Activated T-helper 2 cell treated with anti-CD3 and anti-CD28 coated beads, Interferon-gamma antibody, Interleukin-2, Interleukin-4, amounts not matched to agents 10 μg/mL and 5 μg/mL and 100 μg/mL, durations not matched to agents 14 hours and 24 hours and 36 hours (primary cell): ENCODE measurements at places on chromosomes 4 and X. TPM values are rescaled to one million over a fixed set of nuclear protein-coding genes. Genes with fewer than 3 reads are reported as not detected.

The KCND1 gene
- 2.9 and 3.3 TPM in 2 replicates for total RNA-seq

The PFKFB1 gene
- 0.25 and 0.50 TPM in 2 replicates for total RNA-seq

The TRAM1L1 gene
- total RNA-seq, result 0.09 TPM in 1 of 2 replicates, not detected in the other

The KLHL34 gene
- total RNA-seq, result 0.23 TPM in 2 replicates

The RAB9B gene
- total RNA-seq, result 0.55 and 0.62 TPM in 2 replicates

GRCh38 chr4:184574861-184575260, 74.4 kb downstream of the CASP3 start:
- DNase-seq, result no peak

DNA sequence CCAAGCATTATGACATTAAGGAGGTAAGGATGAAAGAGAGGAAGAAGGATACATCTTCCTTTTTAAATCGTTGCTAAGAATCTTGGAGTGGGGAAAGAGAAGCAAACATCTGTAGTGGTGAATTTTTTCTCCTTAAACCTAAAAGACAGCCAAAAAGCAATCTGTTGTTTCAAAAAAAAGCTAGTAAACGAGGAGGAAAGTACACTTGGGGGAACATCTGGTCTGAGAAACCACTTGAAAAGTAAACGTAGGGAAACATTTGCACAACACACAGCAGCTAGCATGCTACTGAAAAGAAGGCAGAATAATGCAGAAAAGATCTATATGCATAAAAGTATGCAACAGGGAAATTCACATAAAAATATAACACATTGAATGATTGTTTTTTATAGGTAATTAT, 1485.6 kb downstream of the PCDH19 start:
- no peak for DNase-seq

GRCh38 chr4:88628746-88629145, 36.5 kb downstream of the HERC3 start:
- DNase-seq, result no peak

DNA sequence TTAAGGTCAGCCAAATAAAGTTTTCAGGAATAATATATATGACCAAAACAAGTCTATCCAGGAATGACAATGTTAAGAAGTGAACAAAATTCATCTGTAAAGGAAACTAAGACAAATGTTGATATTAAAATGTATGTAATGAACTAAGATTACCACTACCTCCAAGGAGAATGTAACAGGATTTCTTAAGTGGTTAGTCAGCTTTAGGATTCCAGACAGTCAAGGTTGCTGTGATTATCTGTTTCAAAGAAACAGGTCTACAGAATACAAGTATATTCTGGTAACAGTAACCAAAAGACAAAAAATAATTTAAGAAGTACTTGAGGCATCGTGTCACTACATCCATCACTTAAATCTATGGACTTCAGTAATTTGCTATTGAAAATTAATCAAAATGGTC, 172.8 kb downstream of the SCFD2 start:
- DNase-seq, result no peak

- no peak for DNase-seq
Measured at GRCh38 chr4:176306837-176307665, 12.7 kb upstream of the SPCS3 start.

GRCh38 chr4:16843831-16844508, 54.5 kb downstream of the LDB2 start:
- DNase-seq, result no peak

DNA sequence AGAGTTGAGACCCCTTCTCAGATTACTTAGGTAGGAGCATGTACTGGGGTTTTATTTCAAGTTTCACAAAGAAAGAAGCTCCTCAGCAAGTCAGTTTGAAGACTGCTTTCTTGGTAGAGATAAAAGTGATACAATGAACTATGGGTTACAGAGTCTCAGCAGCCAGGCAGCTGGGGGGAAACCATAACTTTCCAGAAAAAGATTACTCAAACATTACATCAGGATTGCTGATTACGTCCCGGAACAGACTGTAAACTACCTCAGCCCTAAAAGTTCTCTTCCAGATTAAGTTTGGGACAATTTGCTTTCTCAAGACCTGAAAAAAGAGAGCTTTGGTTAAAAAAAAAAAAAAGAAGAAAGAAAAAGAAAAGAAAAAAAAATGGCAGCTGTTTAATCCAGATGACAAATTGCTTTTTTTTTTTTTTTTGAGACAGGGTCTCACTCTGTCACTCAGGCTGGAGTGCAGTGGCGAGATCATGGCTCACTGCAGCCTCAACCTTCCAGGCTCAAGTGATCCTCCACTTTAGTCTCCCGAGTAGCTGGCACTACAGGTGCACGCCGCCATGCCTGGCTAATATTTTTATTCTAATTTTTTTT, 16.6 kb downstream of the SAT1 start:
- DNase-seq, result no peak

- DNase-seq, result no peak
Measured at GRCh38 chrX:130251671-130252070, 17.0 kb downstream of the ZNF280C start.

DNA sequence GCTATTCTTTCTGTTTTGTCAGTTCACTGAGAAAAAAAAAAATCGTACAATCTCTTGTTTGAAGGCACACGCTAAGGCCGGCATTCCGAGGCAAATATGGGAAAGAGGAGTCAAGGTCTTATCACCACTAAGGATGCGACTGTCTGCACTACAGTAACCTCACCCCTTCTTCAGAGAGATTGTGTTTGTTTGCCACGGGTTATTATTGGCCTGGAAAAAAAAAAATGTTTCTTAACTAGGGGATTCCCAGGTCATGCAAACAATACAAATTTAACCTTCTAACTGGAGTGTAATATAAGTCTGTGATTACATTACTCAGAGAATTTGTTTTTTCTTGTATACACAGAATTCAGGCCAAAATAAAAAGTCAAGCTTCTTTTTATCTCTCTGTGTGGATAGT, 168.3 kb downstream of the TMA16 start:
- DNase-seq, result no peak

DNA sequence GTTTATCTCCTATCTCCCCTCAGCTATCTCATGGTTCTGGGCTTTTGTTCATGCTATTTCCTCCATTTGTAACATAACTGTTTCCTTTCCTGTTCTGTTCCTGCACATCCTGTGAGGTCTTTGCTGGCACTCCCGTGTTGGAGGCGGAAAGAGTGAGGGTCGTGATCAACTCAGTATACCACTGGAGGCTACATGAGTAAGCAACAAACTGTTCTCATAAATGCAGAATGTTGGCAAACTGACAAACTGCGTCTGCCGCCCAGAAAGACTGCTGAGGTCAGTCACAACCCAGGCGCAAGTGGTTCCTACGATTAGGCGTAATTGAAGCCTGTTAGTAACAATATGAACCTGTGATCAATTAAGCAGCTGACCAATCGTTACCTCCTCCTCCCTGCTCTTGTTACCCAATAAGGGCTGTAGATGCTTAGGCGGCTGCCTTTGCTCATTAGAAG, 48.8 kb downstream of the C4orf33 start:
- DNase-seq, result no peak

- no peak for DNase-seq
Measured at GRCh38 chr4:176883108-176883550, 90.4 kb upstream of the VEGFC start.
